ENCODE measurements at places on chromosomes 11 and 22. TPM values are rescaled to one million over a fixed set of nuclear protein-coding genes. Genes with fewer than 3 reads are reported as not detected.
A peak's percentile ranks its signal among the peaks of the same experiment; 100 is the strongest.

CTSW gene
- total RNA-seq: 0.82 TPM

GRCh38 chr22:20889904-20890540, 27.2 kb upstream of the CRKL start:
- peaks cover 23% of the 10 kb centered on the region for H3K36me3 ChIP-seq
- H3K4me1 ChIP-seq: no peaks in the 10 kb centered on the region
- no peak overlapping the region for H3K27ac ChIP-seq

GRCh38 chr11:28346721-28347120, 238.5 kb downstream of the METTL15 start:
- H3K4me3 ChIP-seq: no peak overlapping the region
- DNase-seq: no peak
- H3K27me3 ChIP-seq: no peaks in the 10 kb centered on the region
- no peak overlapping the region for H3K27ac ChIP-seq

DNA sequence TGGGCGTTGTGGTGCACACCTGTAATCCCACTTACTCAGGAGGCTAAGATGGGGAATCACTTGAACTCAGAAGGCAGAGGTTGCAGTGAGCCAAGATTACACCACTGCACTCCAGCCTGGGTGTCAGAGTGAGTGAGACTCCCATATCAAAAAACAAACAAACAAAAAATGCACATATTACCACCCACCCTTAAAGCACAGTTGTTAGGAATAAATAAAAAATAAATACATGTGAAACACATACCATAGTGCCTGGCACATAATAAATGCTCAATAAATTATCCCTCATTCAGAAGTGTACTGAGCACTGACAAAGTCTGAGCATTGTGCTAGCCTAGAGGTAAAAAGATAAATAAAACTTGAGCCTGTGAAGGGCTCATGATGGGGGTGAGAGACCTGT, 9.0 kb upstream of the JAML start:
- DNase-seq: no peak
- H3K36me3 ChIP-seq: no peaks in the 10 kb centered on the region
- no peaks in the 10 kb centered on the region for H3K4me1 ChIP-seq
- no peak overlapping the region for H3K4me3 ChIP-seq

- no peak overlapping the region for H3K27ac ChIP-seq
- H3K27me3 ChIP-seq: no peaks in the 10 kb centered on the region
- no peak for DNase-seq
Measured at GRCh38 chr11:17508791-17509190, 32.1 kb upstream of the ABCC8 start.

LYVE1 gene
- total RNA-seq: 152 TPM

FAR1 gene
- 42.1 TPM for total RNA-seq

DNA sequence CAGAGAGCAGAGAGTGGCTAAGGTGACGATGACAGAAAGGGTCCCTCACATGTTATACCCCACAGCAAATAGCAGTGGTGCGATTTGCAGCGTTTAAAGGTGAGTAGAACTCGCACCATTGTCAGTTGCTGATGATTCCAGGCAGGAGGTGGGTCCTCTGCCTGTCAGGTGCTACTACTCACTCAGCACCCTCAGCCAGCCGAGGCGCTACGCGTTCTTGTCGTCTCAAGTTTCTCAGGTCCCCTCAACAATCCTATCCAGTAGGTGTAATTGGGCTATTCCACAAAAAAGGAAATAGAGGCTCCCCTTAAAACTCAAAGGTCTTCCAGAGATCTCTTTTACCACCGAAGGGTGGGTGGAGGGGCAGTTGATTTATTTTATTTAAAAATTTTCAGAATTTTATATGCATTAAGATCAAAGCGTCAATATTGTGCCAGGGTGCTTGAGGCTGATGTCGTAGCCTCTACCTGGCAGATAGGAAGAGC, 18.3 kb downstream of the ELF5 start:
- no peaks in the 10 kb centered on the region for H3K36me3 ChIP-seq
- DNase-seq: no peak
- H3K4me1 ChIP-seq: no peaks in the 10 kb centered on the region
- H3K27me3 ChIP-seq: no peaks in the 10 kb centered on the region
- H3K27ac ChIP-seq: no peak overlapping the region

ZNF280B gene
- total RNA-seq: 0.49 TPM

DNA sequence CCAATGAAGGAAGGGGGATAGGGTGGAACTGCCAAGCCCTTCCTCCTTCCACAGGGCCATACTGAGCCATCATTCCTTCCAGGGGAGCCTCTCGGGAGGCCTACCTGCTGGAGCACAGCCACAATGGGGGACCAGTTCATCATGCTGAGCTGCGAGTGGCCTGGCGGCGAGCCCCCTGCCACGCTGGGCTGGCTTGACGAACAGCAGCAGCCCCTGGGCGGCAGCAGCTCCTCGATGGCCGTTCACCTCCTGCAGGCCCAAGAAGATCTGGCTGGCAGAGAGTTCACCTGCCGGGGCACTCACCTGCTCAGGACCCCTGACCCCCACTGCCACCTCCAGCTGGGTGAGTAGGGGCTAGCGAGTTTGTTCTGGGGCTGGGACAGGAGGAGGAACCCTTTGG, 5.9 kb downstream of the VSIG10L2 start:
- peaks cover 2% of the 10 kb centered on the region for H3K4me1 ChIP-seq
- no peak for DNase-seq
- no peaks in the 10 kb centered on the region for H3K27me3 ChIP-seq
- H3K36me3 ChIP-seq: no peaks in the 10 kb centered on the region

- no peak overlapping the region for H3K27ac ChIP-seq
- peaks cover 7% of the 10 kb centered on the region for H3K27me3 ChIP-seq
- DNase-seq: no peak
- no peak overlapping the region for H3K4me3 ChIP-seq
- no peaks in the 10 kb centered on the region for H3K4me1 ChIP-seq
Measured at GRCh38 chr11:119905162-119905561, 176.2 kb upstream of the NECTIN1 start.

DNA sequence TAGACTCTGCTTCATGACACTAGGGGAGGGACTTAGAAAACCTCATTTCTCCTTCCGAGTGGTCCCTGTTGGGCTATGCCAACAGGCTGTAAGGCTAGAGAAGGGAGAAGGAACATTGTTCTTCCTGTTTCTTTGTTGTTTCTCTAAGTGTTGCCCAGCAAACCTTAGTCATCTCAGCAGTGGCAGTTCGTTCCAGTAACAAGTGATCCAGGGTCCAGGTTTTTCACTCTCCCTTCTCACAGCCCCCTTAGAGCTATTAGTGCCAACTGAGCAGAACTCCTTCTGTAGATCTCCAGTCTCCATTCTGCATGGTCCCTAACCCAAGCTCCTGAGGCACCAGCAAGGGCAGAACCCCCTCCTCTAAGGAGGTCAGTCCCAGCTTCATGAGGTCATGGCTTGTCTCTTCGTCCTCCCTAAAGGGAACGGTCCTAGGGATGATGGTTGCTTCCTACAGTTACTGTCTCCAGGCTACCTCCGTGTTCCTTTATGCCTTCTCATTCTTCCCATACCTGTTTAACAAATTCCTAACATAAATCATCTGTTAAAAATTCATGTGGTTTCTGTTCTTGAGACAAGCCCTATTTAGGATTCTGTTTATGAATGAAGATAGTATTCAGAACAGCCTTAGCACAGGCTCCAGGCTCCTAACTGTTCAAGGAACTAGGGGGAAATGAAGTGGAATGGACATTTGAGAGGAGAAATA, 168.6 kb upstream of the UBASH3B start:
- H3K27me3 ChIP-seq: no peaks in the 10 kb centered on the region
- no peak overlapping the region for H3K27ac ChIP-seq
- H3K36me3 ChIP-seq: no peaks in the 10 kb centered on the region
- no peak for DNase-seq
- H3K4me1 ChIP-seq: peaks cover 10% of the 10 kb centered on the region
- no peak overlapping the region for H3K4me3 ChIP-seq

DNA sequence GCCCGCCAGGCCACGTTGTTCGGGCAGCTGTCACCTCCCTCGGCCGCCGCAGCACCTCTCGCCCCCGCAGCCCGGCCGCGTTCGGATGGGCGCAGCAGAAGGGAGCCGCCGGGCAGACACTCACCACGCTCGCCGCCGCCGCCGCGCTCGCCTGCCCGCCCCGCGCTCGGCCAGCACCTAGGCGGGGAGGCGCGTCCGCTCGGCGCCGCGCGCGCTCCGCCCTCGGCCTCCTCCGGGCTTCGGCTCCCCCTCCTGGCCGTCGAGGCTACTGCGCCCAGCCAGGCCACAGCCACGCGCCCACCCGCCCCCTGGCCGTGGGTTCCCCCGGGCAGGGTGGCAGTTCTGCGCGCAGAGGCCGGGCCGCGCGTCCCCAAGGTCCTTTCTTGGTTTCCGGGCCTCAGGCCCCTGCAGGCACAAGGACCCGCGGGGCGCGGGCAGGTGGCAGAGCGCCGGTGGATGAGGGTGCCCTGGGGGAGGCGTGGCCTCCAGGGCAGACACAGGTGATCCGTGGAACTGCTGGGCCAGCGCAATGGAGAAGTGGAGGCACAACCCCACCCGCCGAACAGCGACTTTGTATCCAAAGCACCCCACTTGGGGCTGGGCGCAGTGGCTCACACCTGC, at the start of gene SLC25A22:
TSS of gene SLC25A22 (minus strand) at position 189 of the 621 bp plus-strand sequence. CDS start 3,275 bp downstream, outside the sequence.
- H3K27ac ChIP-seq: peak within 1 kb of the TSS; percentile 89
- H3K36me3 ChIP-seq: no peaks in the 10 kb centered on the region
- H3K4me3 ChIP-seq: peak within 1 kb of the TSS; percentile 51
- no peaks in the 10 kb centered on the region for H3K27me3 ChIP-seq
- peaks cover 34% of the 10 kb centered on the region for H3K4me1 ChIP-seq

- H3K36me3 ChIP-seq: no peaks in the 10 kb centered on the region
- no peak overlapping the region for H3K4me3 ChIP-seq
- H3K27ac ChIP-seq: no peak overlapping the region
- no peaks in the 10 kb centered on the region for H3K27me3 ChIP-seq
- no peaks in the 10 kb centered on the region for H3K4me1 ChIP-seq
Measured at GRCh38 chr11:69799097-69799496, 20.1 kb downstream of the FGF3 start.

BARX2 gene
- total RNA-seq: not detected

GRCh38 chr11:65100674-65101350, 4.8 kb downstream of the VPS51 start:
- no peaks in the 10 kb centered on the region for H3K36me3 ChIP-seq
- H3K27ac ChIP-seq: no peak overlapping the region
- H3K4me3 ChIP-seq: no peak overlapping the region
- peaks cover 9% of the 10 kb centered on the region for H3K4me1 ChIP-seq
- no peak for DNase-seq

GRCh38 chr11:103547691-103548090, 438.5 kb downstream of the DYNC2H1 start:
- H3K27ac ChIP-seq: no peak overlapping the region
- no peaks in the 10 kb centered on the region for H3K36me3 ChIP-seq
- DNase-seq: no peak
- H3K4me1 ChIP-seq: no peaks in the 10 kb centered on the region
- H3K27me3 ChIP-seq: no peaks in the 10 kb centered on the region

All from sigmoid colon (tissue), 7 donors.